Upper lobe of left lung (tissue), 6 donors: ENCODE measurements at places on chromosomes 11 and 22.

DNA sequence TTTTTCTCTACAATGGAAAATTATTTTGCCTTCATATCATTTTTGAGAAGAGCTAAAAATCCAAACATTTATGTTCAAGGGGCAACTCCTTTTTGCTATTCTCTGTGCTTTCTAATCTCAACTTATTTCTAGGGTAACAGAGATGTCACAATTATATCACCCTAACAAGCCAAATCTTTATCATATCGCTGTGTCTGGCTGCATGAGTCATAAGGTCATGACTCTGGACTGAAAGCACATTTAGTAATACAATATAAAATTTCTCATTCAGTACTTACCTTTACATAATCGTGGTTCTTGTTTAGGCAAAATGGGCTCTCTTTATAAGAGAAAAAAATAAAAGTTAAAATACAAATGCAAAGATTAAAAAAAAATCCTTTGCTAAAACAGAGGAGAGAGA is 326.0 kb downstream of the CASP12 start:
- no peak for DNase-seq

DNA sequence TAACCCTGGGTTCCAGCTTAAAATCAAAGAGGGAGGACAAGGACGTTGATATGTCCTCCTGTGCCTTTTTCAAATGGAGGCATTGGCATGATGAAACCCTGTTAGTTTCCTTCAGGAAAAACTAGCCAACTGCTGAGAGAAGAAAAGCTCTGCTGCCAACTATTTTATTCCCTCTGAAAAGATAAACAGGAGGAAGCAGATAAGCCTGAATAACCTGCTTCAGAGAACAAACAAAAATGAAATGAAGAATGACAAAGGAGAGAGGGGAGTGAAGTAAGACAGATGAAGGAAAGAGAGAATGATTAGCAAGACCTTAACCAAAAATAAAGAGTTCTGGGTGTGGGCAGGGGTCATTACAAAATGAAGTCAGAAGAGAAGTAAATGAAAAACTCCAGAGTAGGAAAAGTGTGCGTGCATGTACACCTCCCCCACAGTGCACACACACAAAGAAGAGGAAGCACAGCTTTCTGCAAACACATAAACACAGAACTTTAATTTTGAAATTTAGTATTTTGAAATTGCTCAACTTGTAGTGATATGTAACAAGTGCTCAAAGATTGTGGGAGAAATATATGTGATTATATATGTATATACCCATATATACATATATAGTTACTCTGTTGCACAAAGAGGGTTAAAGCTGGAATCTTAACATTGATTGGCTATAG is 332.2 kb downstream of the LUZP2 start:
- DNase-seq, result no peak

- DNase-seq, result no peak
Measured at GRCh38 chr22:48706934-48707762, 1120.5 kb downstream of the BRD1 start.

DNA sequence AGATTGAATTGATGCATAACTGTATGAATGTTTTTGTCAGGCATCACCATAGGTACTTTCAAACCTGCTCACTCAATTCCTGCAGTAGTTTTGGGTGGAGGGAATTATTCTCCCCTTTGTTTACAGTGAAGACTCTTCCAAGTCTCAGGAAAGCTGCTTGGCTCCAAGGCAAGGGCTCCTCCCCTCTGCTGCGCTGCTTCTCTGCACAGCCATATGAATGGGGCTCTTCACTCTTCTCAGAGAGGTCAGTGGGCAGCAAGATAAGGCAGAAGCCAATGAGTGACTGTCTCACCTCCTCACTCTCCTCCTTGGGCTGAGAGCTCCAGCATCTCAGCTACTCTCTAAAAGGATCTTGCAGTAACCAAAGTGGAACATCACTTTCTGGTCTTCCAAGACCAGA is 165.7 kb upstream of the TTC12 start:
- no peak for DNase-seq

GRCh38 chr22:41308544-41308947 is 7.2 kb downstream of the ZC3H7B start:
- no peak for DNase-seq

GRCh38 chr22:19359554-19360299 is 68.2 kb upstream of the CLTCL1 start:
- DNase-seq, result no peak

GRCh38 chr11:43951231-43951630 is 8.8 kb downstream of the C11orf96 start:
- DNase-seq, result no peak

DNA sequence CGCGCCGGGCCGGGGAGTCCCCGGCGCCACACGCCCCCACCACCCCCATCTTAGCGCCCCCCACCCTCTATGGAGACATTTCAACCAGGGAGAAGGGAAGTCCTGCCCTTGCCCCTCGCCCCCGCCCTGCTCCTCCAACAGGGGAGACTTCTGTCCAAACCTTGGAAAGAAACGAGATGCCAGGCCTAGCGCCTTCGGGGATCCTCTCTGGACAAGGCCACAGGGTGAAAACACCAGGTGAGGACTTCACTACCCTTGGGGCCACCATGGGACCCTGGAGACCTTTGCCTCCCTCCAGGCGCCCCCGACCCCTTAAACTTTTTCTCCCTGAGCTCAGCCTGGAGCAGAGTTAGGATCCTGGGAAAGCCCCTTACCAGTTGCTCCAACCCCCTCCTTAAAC is 11.6 kb upstream of the NPAS4 start:
- DNase-seq, result no peak

DNA sequence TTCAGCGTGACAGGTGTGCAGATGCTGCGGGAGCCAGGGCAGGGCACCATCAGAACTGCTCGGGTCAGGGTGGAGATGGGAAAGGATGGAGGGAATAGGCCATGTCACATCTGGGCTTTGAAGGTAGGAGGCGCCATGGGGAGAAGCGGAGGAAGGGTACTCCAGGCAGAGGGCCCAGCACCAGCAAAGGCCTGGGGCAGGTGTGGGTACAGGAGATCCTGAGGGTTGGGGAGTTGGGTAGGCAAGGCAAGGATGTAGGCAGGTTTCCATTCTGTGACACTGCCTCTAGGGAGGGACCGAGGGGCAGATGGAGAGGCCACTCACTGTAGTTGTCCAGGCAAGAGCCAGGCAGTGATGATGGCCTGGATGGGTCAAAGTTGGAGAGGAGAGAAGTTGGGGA is 8.5 kb downstream of the EMID1 start:
- DNase-seq, result no peak

- DNase-seq, result peak; percentile 37
Measured at GRCh38 chr11:28606930-28607329, 498.7 kb downstream of the METTL15 start.

- no peak for DNase-seq
Measured at GRCh38 chr22:27786291-27786932, 15.1 kb downstream of the MN1 start.

DNA sequence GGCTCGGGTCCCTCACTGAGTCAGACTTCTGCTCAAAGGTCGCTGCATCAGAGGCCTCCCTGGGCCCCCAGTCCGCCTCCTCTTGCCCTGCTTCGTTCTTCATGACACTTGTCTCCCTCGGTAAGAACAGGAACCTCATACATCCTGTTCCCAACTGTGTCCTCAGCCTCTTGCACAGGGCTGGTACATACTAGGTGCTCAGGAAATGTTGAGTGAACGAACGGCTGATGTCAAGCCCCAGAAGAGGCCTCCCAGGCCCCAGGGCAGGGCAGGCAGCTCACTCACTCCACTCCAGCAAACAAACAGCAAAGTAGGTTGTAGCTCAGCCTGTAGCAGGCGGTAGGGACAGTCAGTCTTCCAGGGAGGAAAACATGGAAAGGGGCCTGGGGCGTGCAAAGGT is 17.2 kb downstream of the SYNGR1 start:
- no peak for DNase-seq

DNA sequence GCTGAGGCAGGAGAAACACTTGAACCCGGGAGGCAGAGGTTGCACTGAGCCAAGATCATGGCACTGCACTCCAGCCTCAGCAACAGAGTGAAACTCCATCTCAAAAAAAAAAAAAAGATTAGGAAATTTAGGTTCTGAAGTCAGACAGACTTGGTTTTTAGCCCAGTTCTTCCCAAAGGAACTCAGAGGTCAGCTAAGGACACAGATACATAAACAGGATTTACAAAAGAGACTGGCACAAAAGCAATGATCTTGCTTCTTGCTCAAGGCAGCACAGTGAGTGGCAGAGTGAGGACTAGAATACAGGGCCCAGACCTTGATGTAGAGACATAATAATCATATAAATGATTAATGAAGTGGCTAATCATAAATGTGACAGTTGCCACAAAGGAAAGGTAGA is 25.4 kb upstream of the RRAS2 start:
- no peak for DNase-seq

- DNase-seq, result no peak
Measured at GRCh38 chr11:110338684-110339083, 42.3 kb upstream of the RDX start.

DNA sequence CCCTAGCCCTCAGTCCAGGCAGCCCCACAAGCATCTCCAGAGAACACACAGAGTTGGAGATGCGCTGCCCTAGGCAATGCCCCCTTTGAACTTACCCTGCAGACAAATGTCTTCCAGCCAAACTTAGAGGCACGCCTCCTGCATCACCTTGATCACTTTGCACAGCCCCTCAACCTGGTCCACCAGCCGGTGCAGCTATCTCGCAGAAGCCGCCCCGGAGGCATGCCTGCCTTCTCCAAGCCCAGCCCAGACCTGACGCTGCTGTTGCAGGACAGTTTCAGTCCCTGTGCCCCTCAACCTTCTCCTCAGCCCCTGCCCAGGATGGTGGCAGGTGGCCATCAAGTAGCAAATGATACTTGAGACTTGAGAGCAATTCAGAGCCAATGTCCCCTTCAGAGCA is 16.7 kb upstream of the POU2AF1 start:
- no peak for DNase-seq

DNA sequence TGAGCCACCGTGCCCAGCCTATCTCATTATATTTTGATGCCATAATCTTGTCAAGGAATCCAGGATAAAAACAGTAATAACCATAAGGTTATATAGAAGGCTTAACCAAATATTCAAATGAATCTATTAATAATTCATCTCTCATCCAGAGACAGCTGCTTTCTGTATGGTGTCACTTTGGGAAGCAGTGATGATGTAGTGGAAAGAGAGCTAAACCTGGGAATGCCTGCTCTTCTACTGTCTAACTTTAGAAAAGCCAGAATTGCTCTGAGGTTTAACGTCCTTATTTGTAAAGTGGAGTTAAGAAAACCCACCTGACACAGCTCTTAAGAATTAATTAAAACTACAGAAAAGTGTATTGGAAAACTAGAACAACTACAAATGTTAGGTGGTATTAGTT is 29.3 kb upstream of the OR10D3 start:
- DNase-seq, result no peak

GRCh38 chr22:45164270-45165088 is 754 bp downstream of the NUP50 start:
- no peak for DNase-seq

DNA sequence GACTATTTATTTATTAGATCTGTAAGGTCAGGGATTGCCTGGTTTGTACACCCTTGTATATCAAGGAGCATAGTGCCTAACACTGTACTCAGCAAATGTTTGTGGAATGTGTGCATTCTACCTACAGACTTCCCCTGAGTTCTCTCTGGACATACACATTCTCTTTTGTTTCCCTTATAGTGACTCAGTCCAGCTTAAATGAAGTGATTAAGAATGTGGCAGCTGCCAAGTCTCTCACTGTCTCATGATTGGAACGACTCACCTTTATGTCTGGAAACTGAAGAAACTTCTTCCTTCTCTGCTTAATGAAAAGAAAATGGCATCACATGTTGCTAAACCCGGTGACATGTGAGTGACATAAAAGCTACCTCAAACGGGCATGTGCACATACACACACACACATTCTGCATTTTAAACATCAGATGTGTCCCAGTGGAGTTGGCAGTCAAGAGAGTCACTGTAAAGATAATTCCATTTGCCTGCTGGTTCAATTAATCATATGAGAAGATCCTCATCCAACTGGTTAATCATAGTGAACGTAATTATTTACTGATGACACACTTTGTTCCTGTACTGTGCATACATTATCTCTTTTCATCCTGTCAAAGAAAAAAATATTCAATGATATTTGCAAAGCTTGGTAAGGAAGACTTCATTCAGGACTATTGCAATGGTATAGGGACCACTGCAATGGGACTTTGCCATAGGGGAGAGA is 42.8 kb downstream of the GLYAT start:
- DNase-seq, result no peak

- no peak for DNase-seq
Measured at GRCh38 chr11:118996926-118997626, 862 bp upstream of the CENATAC start.

DNA sequence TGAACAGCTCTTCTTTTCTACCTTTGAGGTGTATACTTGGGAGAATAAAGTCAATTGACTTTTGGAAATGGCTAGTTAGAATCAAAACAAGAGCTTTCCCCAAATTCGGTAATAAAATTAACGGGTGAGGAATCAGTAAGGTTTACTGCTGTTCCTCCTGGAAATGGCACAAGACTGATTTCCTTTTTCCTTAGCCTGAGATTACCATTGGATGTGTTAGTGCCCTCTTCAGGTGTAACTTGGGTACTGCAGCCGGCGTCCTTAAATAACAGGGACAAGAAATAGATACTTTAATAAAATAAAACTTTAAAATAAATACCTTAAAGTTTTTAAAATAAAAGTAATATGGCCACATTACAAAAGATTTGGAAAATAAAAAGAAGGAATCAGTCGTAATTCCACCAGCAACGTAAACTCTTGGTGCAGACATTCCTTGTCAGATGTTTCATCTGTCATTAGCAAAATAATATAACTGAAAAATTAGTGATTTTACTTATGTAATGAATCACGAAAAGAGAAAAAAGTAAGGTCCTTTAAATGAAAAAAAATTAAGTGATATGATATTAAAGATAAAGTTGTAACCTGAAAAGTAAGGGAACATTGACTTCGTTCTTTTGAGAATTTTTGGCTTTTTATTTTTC is 29.7 kb downstream of the ZFTA start:
- DNase-seq, result no peak
